CD14-positive monocyte (primary cell): ENCODE measurements at places on chromosomes 4 and X. TPM values are rescaled to one million over a fixed set of nuclear protein-coding genes. Genes with fewer than 3 reads are reported as not detected.

The GAGE13 gene
- not detected in 2 replicates for polyA plus RNA-seq

The OCIAD2 gene
- 2.9 TPM for polyA plus RNA-seq

The TXLNG gene
- 4.1 TPM for polyA plus RNA-seq

The NAT8L gene
- polyA plus RNA-seq: not detected

GRCh38 chrX:106302304-106302703 is 134.2 kb downstream of the PWWP3B start:
- DNase-seq: no peak

- DNase-seq: no peak
These were observed 366.5 kb downstream of the FAT4 start for GRCh38 chr4:125681240-125681639.

- DNase-seq: no peak
These were observed 114.4 kb downstream of the MSN start for GRCh38 chrX:65781845-65782244.

DNA sequence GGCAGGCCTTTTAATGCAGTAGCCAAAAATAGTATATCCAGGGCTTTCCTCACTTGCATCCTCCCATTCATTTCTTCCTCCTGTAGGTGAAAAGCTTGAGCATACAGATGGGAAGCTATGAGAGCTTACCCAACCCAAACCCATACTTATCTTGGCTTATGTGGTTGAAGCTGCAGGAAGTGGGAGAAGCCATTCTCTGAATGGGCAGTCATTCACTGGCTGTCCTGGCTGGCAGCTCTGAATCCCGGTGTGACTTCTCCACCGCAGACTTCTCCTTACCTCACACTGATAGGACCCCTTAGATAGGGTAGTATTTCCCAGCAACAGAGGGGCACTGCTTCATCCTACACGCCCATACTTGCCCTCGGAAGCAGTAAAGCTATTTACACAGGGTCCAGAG is 125.4 kb downstream of the AMMECR1 start:
- DNase-seq: no peak

DNA sequence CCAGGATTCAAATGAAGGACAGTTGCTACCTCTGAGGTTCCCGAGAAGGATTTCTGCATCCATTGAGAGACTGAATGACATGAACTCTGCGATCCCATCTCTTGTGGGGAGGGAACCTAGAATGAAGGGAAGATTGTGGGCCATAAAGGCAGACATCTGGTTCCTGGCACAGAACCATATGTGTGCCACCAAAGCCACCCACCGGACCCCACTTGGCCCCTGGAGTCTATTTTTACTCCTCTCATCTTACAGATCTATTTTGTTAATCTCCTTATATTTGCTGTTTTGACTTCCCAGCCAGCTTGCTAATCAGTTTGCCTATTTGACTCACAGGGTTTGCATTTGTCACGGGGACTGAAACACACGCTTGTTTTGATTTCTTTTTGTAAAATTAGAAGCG is 7.3 kb downstream of the SOD3 start:
- no peak for DNase-seq

DNA sequence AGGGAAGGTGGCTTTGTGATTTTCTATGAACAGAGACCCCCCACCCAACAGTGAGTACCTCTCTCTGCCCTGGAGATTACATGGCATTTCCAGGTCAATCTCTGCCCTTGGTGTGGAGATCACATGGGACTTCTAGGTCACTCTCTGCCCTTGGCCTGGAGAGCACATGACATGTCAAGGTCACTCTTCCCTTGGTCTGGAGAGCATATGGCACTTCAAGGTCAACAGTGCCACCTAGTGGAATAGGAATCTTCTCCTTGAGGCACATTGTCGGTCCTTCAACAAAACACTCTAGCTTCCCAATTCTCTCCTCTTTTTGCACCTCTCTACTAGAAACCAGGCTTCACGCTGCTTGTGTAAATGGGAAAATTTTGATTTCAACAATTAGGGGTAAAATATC is 66.2 kb upstream of the TACR3 start:
- no peak for DNase-seq

GRCh38 chr4:93351846-93352245 is 476.7 kb upstream of the ATOH1 start:
- no peak for DNase-seq
